ENCODE measurements at places on chromosomes 5 and 9. TPM values are rescaled to one million over a fixed set of nuclear protein-coding genes. Genes with fewer than 3 reads are reported as not detected.

Gene NIPAL4
- 1.6 TPM for total RNA-seq

Gene C5orf34
- 0.51 TPM for total RNA-seq

Gene KIF12
- not detected for total RNA-seq

Gene LCN1
- total RNA-seq = not detected

Gene TNPO1
- 82.2 TPM for total RNA-seq

Gene PJA2
- total RNA-seq = 80.7 TPM

Gene LIFR
- 58.0 TPM for total RNA-seq
